NCI-H2081 (cell line): ENCODE measurements at places on chromosomes 7 and 10.

GRCh38 chr7:25173184-25173583 lies 48.1 kb upstream of the CYCS start:
- DNase-seq: no peak

- DNase-seq: no peak
These were observed 73.4 kb upstream of the NAMPT start for GRCh38 chr7:106358103-106358663.

GRCh38 chr10:47402641-47403301 lies 18.7 kb upstream of the ZNF488 start:
- DNase-seq: no peak

GRCh38 chr7:64558323-64558705 lies 4.6 kb downstream of the ZNF680 start:
- DNase-seq: no peak

DNA sequence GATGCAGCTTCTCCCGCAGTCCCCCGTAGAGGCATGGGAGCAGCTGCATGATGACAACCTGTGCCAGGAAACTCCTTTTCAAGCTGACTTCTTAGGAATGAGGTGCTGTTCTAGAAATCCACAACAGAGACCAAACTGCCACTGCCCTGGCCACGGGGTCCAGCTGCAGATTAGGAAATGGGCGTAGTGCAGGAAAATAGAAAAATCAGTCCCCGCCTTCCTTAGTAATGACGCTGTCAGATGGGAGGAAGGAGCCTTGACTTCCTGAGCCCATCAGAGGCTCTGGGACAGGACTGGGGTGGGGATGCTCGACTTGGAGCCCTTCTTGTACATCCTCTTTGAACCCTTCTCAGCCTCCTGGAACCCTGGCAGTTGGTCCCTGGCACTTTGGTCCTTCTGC lies 227.8 kb upstream of the GRB10 start:
- DNase-seq: no peak

DNA sequence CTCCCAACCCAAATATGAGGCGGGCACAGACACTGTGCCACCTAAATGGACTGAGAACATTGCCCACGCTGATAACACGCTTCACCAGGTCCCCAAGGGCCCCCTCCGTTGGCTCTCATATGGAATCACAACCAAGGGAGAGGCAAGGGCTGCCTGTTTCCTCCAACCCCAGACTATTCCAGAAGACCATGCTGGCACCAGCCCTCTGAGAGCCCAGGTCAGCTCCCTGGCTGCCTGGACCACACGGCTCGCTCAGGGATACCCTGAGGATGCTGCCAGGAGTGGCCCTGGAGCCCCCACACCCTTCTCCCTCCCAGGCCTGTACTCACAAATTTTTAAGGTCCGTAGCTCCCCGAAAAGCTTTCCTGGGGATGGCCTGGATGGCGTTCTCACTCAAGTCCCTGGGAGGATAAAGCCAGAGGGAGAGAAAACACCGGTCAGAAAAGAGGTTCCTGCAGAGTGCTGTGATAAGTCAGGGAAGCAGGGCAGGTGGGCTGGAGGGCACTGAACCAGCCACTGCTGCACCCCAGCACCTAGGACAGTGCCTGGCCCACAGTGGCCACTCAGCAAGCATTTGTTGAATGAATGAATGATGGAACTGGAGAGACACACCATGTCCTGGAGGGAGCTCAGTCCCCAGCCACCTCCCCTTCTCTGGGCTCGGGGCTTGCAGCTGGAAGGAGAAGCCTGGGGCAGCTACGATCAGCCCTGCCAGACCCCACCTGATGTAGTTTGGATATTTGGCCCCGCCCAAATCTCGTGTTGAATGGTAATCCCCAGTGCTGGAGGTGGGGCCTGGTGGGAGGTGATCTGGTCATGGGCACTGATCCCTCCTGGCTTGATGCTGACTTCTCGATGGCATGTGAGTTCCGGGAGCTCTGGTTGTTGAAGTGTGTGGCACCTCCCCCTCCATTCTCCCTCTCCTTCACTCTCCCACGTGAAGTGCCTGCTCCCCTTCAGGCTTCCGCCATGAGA lies 119.8 kb downstream of the SLIT1 start:
- DNase-seq: no peak

GRCh38 chr7:4683884-4684565 lies 1.9 kb downstream of the FOXK1 start:
- no peak for DNase-seq
